ENCODE measurements at places on chromosomes 4 and X. TPM values are rescaled to one million over a fixed set of nuclear protein-coding genes. Genes with fewer than 3 reads are reported as not detected.

The CLTRN gene
- total RNA-seq = 0.29 TPM

The TACR3 gene
- 0.44 TPM for total RNA-seq

The VCX gene
- total RNA-seq = not detected

The ART3 gene
- not detected for total RNA-seq

The FGB gene
- total RNA-seq = not detected
